Activated T-helper 17 cell treated with anti-CD3 and anti-CD28 coated beads, Interleukin-2, amount 50 U/mL, for 72 hours (primary cell): ENCODE measurements at places on chromosomes 6 and 20.
A peak's percentile ranks its signal among the peaks of the same experiment; 100 is the strongest.

- H3K4me3 ChIP-seq, result peak overlapping the region; percentile 65
- H3K36me3 ChIP-seq, result no peaks in the 10 kb centered on the region
- ATAC-seq, result no peak
Observed at GRCh38 chr6:151324488-151324825, 66.9 kb downstream of the ZBTB2 start.

DNA sequence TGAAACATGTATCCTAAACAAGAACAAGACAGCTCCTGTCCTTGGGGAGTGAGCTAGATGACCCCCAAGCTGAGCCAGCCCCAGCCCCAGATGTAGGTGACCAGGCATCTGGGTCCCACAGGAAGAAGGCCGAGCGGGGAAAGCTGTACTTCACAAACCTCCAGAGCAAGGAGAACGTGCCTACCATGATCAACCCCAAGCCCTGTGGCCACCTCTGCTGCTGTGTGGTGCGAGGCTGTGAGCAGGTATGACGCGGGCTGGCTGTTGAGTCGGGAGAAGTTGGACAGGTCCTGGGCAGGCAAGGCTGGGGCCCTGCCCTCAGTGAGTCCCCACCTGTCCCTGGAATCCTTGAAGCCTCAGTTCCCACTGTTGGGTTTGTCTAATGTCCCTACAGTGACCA lies 11.4 kb upstream of the CAPN11 start:
- H3K27me3 ChIP-seq, result no peaks in the 10 kb centered on the region
- H3K27ac ChIP-seq, result no peak overlapping the region
- no peaks in the 10 kb centered on the region for H3K4me1 ChIP-seq

DNA sequence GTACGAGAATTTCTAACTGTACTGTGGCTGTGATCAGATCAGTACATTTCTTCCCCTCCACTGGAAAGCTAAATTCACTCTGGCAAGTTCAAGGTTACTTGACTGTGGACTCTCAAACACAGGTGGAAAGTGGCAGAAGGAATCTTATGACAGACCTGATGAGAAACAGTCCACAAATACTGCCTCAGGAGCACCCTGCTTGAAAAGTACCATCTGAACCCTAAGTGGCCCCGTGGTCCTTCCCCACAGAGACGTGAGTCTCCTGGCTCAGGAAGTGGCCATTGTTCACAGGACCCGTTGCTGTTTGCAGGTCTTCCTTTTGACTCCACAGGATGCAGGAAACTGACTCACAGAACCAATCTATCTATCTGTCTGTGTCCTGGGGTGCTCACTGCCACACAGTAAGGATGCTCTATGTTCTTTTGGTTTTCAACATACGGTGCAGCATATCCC lies 47.5 kb upstream of the NHSL1 start:
- peak; percentile 96 for ATAC-seq
- peaks cover 29% of the 10 kb centered on the region for H3K27me3 ChIP-seq
- H3K27ac ChIP-seq, result no peak overlapping the region
- H3K4me1 ChIP-seq, result no peaks in the 10 kb centered on the region

DNA sequence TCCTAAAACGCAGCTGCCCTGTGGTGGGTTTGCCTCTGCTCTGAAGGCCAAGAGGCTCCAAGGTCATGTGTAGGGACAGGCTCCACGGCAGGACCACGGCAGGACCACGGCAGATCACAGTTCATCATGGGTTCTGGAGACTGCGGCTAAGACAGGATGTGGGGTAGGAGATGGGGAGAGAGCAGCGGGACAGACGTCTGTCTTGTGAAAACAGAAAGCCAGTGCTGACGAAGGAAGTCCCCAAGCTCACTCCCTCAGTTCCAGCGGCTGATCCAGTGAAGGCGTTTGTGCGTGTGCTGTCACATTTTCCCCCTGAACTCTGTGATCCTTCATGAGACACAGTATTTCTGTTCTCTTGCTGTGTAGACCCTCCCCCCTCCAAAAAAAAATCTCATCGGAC lies 67.9 kb upstream of the PTGIS start:
- peaks cover 76% of the 10 kb centered on the region for H3K36me3 ChIP-seq
- no peak for ATAC-seq
- no peak overlapping the region for H3K27ac ChIP-seq
- peaks cover 14% of the 10 kb centered on the region for H3K4me1 ChIP-seq

DNA sequence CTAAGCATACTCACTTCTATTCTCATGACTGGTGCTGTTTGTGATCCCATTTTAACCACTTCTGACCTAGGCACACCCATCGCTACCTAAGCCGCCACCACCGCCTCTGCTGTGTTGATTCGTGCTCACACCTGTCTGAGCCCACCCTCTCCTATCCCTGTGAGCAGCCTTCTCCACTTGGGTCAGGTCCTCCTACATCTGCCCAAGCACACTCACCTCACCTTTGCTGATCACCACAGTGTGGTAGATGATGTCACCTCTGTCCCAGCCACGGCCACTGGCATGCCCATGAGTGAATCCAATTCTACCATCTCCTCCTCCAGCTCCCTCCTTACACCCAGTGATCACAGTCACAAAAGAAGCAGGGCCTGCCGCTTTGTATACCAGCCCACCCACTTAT lies 20.8 kb downstream of the MUC22 start:
- no peak overlapping the region for H3K27ac ChIP-seq
- peak; percentile 83 for ATAC-seq
- no peaks in the 10 kb centered on the region for H3K4me1 ChIP-seq
- H3K27me3 ChIP-seq, result peaks cover 16% of the 10 kb centered on the region
- no peak overlapping the region for H3K4me3 ChIP-seq
- no peaks in the 10 kb centered on the region for H3K36me3 ChIP-seq
